Spinal cord (tissue), 10 donors: ENCODE measurements at places on chromosomes 11 and 22. TPM values are rescaled to one million over a fixed set of nuclear protein-coding genes. Genes with fewer than 3 reads are reported as not detected.
A peak's percentile ranks its signal among the peaks of the same experiment; 100 is the strongest.

Gene UBQLN3
- total RNA-seq, result 0.39 TPM

Gene LYVE1
- total RNA-seq, result 56.5 TPM

Gene CTTN
- 103 TPM for total RNA-seq

Gene ATM
- 87.3 TPM for total RNA-seq

Gene ME3
- total RNA-seq, result 45.3 TPM

- peaks cover 31% of the 10 kb centered on the region for H3K36me3 ChIP-seq
- H3K27ac ChIP-seq, result no peak overlapping the region
Observed at GRCh38 chr22:46914481-46914880, 152.0 kb downstream of the TBC1D22A start.

GRCh38 chr11:119144825-119145486 is 3.9 kb upstream of the ABCG4 start:
- no peak overlapping the region for H3K27ac ChIP-seq
- H3K36me3 ChIP-seq, result no peaks in the 10 kb centered on the region
- peak; percentile 85 for DNase-seq
- H3K4me3 ChIP-seq, result no peak overlapping the region

- no peak overlapping the region for H3K27ac ChIP-seq
- H3K27me3 ChIP-seq, result no peaks in the 10 kb centered on the region
- H3K4me1 ChIP-seq, result no peaks in the 10 kb centered on the region
- no peak for DNase-seq
Observed at GRCh38 chr11:110337570-110338193, 41.3 kb upstream of the RDX start.

- H3K27ac ChIP-seq, result no peak overlapping the region
- H3K36me3 ChIP-seq, result no peaks in the 10 kb centered on the region
- peaks cover 15% of the 10 kb centered on the region for H3K4me1 ChIP-seq
Observed at GRCh38 chr11:130858215-130858614, 58.1 kb downstream of the SNX19 start.

DNA sequence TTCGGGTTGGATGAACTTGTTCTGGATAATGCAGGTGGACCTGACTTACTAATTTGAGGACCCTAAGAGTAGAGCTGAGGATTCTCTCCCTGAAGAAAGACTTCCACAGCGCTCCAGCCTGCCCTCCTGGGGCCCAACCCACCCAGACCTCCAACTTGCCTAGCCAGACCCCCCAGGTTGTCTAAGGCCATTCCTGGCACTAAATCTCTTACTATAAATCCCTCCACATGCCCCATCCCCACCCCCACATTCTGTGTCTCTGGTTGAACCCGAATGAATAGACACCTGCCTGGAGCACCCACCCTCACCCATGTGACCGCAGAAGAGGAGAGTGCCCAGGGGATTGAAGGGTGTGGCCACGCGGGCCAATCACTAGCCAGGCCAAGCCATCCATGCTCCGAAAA is 1480.0 kb downstream of the TBC1D22A start:
- no peaks in the 10 kb centered on the region for H3K27me3 ChIP-seq
- H3K36me3 ChIP-seq, result no peaks in the 10 kb centered on the region
- no peak overlapping the region for H3K4me3 ChIP-seq
- DNase-seq, result no peak

DNA sequence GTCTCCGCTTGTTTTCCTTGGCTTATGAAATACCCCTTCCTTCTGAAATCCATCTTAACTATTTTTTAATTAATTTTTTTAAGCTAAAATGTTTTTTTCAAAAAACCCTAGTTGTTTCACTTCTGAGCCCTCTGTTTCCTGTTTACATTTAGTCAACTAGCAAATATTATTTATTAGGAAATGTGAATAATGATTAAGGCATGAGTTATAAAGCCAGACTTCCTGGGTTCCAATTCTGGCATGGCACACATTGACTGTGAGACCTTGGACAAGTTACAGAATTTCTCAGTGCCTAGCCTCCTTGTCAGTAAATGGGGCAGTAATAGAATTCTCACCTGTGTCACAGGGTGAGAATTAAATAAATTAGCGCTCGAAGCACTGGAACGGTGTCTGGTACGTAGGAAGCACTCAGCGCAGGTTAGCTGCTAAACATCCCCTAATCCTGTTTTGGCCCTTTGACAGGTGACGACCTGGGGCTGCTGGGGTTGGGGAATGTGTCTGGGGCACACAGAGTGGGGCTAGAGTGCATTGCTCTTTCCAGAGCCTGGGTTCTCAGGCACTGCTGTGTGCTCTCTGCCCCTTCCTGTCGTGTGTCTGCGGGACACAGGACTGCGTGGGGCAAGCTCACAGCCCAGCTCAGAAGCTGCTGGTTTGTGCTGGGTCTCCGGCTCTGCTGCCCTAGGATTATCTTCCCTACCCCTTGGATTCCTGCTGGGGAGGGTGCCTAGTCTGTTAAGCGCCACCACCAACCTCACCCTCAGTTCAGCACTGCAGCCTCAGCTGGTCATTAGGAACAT is 13.1 kb downstream of the PANX1 start:
- no peaks in the 10 kb centered on the region for H3K27me3 ChIP-seq

- H3K4me1 ChIP-seq, result peaks cover 32% of the 10 kb centered on the region
- no peaks in the 10 kb centered on the region for H3K36me3 ChIP-seq
- DNase-seq, result no peak
Observed at GRCh38 chr11:114057147-114057546, 2.4 kb upstream of the ZBTB16 start.

- no peak overlapping the region for H3K4me3 ChIP-seq
- no peak for DNase-seq
Observed at GRCh38 chr11:44578279-44578678, 12.8 kb downstream of the CD82 start.

GRCh38 chr11:3984896-3985295 is 109.7 kb upstream of the RRM1 start:
- H3K27me3 ChIP-seq, result no peaks in the 10 kb centered on the region
- H3K36me3 ChIP-seq, result no peaks in the 10 kb centered on the region
- DNase-seq, result no peak
- peaks cover 5% of the 10 kb centered on the region for H3K4me1 ChIP-seq
- no peak overlapping the region for H3K27ac ChIP-seq

DNA sequence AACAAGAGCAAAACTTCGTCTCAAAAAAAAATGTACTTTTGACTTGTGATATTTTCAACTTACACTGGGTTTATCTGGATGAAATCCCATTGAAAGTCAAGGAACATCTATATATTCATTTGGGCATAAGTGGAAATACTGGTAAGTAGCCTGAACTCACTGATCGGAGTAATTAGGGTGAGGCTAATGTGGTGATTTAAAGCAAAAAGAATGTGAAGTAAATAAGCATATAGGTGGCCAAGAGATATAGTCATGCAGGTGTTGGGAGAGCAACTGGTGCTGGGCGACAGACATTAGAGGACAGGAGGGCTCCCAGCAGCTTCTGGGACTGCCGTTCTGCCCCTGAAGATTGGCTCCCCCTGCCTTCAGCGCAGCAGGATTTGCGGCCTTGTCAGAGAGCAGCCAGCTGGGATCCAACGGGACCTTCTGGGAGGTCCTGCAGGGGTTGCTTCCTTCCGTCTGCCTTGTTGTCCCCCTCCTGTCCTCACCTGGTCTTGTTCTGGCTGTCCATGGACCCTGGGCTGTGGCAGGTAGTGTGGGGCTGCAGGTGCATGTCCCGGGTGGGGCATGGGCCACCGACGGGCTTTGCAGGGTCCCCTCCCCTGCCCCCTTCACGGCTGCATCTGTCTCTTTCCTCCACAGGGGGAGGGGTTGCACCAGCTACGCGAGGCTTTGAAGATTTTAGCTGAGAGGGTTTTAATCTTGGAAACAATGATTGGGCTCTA is 14.1 kb downstream of the RHBDD3 start:
- H3K36me3 ChIP-seq, result peaks cover 41% of the 10 kb centered on the region
- H3K4me1 ChIP-seq, result no peaks in the 10 kb centered on the region
- H3K27ac ChIP-seq, result no peak overlapping the region
- no peak for DNase-seq
- H3K4me3 ChIP-seq, result no peak overlapping the region
- no peaks in the 10 kb centered on the region for H3K27me3 ChIP-seq

DNA sequence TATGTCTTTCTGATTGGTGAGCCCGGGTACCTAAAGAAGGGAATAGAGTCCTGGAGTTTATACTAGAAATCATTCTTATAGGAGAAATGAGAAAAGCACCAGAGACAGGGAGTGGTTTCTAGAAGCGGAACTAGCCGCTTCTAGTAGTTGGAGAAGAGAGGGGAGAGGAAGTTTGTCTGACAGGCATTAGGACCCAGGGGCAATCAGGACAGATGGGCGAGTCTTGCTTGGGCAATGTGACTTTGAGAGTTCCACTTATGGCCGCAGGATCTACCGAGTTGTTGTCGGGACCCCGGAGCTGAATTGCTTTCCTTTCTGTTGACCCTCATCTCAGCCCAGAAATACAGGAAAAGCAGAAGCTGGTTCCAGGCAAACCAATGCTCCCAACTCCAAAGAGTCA is 596.8 kb upstream of the CNTN5 start:
- H3K27ac ChIP-seq, result no peak overlapping the region
- DNase-seq, result no peak
- H3K27me3 ChIP-seq, result no peaks in the 10 kb centered on the region
- H3K4me1 ChIP-seq, result no peaks in the 10 kb centered on the region
- H3K36me3 ChIP-seq, result no peaks in the 10 kb centered on the region

- H3K4me1 ChIP-seq, result peaks cover 29% of the 10 kb centered on the region
- H3K36me3 ChIP-seq, result no peaks in the 10 kb centered on the region
- H3K27ac ChIP-seq, result no peak overlapping the region
- H3K27me3 ChIP-seq, result no peaks in the 10 kb centered on the region
- DNase-seq, result no peak
Observed at GRCh38 chr22:27238935-27239510, 562.5 kb downstream of the MN1 start.

DNA sequence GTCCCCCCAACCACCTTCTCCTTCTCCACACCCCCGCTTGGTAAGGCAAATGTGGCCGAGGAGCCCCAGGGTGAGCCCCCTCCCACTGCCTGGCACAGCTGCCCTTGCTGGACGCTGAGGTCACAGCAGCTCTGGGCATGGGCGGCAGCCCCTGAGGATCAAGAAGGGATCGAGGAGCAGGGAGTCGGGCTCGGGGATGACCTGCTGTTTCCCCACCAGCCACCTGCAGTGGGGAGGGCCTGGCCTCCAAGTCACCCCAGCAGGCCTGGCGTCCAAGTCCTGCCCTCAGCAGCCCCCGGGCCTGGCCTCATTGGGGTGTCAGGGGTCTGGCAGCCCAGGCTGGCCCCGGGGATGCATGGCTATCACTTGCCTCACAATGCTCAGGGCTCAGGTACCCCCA is 23.7 kb downstream of the MUC5AC start:
- DNase-seq, result no peak
- no peak overlapping the region for H3K27ac ChIP-seq
- no peak overlapping the region for H3K4me3 ChIP-seq
- H3K27me3 ChIP-seq, result no peaks in the 10 kb centered on the region
- no peaks in the 10 kb centered on the region for H3K4me1 ChIP-seq

GRCh38 chr11:82718821-82719220 is 14.8 kb downstream of the FAM181B start:
- no peak for DNase-seq
- H3K36me3 ChIP-seq, result no peaks in the 10 kb centered on the region
- peak overlapping the region; percentile 82 for H3K27ac ChIP-seq
- no peak overlapping the region for H3K4me3 ChIP-seq
- peaks cover 29% of the 10 kb centered on the region for H3K4me1 ChIP-seq
- no peaks in the 10 kb centered on the region for H3K27me3 ChIP-seq

DNA sequence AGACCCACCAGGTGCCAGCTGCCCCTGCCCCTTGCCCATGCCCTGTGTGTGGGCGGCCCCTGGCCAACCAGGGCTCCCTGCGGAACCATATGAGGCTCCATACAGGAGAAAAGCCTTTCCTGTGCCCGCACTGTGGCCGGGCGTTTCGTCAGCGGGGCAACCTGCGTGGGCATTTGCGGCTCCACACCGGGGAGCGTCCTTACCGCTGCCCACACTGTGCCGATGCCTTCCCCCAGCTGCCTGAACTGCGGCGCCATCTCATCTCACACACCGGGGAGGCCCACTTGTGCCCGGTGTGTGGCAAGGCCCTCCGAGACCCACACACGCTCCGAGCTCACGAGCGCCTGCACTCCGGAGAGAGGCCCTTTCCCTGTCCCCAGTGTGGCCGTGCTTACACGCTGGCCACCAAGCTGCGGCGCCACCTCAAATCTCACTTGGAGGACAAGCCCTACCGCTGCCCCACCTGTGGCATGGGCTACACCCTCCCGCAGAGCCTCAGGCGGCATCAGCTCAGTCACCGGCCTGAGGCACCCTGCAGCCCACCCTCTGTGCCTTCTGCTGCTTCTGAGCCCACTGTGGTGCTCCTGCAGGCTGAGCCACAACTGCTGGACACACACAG is 4.3 kb downstream of the ZNF408 start:
- H3K27me3 ChIP-seq, result no peaks in the 10 kb centered on the region
- DNase-seq, result no peak
- H3K4me3 ChIP-seq, result no peak overlapping the region

GRCh38 chr11:118870396-118871343 is 13.0 kb upstream of the CXCR5 start:
- H3K4me3 ChIP-seq, result no peak overlapping the region
- peak overlapping the region; percentile 79 for H3K27ac ChIP-seq
- no peaks in the 10 kb centered on the region for H3K36me3 ChIP-seq
- peaks cover 14% of the 10 kb centered on the region for H3K4me1 ChIP-seq
- no peak for DNase-seq
- no peaks in the 10 kb centered on the region for H3K27me3 ChIP-seq

GRCh38 chr11:75896843-75897419 is 81.9 kb downstream of the UVRAG start:
- H3K4me3 ChIP-seq, result no peak overlapping the region
- H3K27me3 ChIP-seq, result no peaks in the 10 kb centered on the region
- H3K4me1 ChIP-seq, result no peaks in the 10 kb centered on the region
- peak; percentile 91 for DNase-seq
- H3K27ac ChIP-seq, result no peak overlapping the region

DNA sequence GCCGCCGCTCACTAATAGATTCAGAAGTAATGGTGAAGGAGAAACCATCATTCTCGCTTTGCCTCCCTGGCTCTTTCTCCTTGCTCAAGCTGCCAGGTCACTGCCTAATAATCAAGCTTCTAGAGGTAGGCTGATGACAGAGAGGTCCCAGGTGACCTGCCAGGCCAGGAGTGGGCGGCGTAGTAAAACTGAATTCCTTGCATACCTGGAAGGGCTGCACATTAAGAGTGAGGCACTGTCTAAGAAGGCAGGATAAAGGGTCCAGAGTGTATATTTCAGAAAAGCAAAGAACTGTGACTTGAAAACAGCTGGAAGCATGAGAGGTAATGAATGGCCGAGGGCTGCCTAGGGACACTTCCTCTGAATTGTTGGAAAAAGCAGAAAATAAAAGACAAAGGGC is 4.1 kb downstream of the SYT13 start:
- DNase-seq, result no peak
- peaks cover 10% of the 10 kb centered on the region for H3K4me1 ChIP-seq
- no peaks in the 10 kb centered on the region for H3K36me3 ChIP-seq
- H3K4me3 ChIP-seq, result no peak overlapping the region
